ENCODE measurements at places on chromosomes 16 and 17.
A peak's percentile ranks its signal among the peaks of the same experiment; 100 is the strongest.

- DNase-seq = peak; percentile 82
Measured at GRCh38 chr17:80991645-80992076, at the start of gene CHMP6. Gene CHMP6 (plus strand): TSS chr17:80991841. CDS start chr17:80991919, 78 bp downstream.

GRCh38 chr17:49031965-49032928 is 35.1 kb downstream of the IGF2BP1 start:
- DNase-seq = peak; percentile 47

DNA sequence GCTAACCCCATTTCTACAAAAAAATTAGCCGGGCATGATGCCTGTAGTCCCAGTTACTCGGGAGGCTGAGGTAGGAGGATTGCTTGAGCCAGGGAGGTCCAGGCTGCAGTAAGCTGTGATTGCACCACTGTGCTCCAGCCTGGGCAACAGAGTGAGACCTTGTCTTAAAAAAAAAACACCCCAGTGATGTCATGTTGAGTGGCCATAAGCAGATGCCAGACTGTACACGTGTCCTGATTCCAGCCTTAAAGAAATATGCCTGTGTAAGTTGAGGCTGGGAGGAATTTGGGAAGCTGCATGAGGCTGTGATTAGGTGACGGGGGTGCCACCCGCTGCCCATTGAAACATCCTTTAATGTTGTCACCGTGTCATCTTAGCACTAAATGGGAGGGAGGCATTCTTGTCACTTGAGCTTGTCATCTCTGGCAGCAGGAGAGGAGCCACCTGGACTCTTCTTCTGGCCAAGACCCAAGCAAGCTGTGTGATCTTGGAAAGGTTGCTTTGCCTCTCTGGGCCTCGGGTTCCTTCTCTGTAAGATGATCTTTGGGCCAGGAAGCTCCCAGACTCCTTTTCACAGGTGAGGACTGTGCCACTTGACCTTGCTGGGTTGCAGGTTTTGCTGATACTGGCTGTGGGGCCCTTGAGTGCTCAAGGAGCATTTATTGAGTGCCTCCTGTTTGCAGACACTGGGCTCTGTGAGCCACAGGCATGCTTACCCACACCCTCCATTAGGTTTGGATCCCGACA is 98.3 kb upstream of the CIBAR2 start:
- no peak for DNase-seq

DNA sequence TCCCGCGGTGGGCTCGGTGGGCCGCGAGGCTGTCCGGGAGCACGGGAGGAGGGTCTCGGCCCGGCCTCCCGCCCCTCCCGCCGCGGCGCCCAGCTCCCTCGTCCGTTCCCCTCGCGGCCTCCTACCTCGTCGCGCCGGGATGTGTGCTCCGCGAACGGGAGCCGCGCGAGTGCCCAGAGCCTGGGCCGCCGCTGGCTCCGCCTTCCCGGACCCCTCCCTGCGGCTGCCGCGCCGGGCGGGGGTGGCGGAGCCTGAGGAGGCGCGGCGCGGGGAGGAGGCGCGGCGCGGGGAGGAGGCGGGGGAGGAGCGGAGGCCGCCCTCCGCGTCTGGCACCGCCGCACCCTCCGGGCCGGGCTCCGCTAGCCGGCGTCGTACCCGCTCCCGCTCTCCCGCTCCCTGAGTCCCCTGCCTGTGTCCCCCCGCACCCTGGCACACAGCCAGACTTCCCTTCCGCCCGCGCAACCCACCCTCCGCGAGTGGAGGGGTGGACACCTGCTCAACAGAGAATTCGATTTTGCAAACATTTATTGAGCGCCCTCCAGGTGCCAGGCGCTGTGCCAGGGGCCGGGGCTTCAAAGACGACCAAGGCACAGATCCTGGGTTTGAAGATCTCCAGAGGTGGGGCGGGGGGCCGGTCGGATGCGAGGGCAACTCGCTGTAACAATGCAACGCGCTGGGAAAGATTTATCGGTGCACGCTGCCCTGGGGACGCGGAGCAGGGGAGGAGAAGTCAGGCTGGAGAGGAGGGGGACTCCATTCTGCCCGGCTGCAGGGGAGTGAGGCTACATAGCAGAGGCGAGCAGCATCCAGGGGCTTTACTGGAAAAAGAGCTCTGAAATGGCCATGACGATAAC is at the start of gene MPP3:
Gene MPP3 (minus strand): TSS at position 171 of the 854 bp plus-strand sequence. CDS start 1,240 bp downstream, outside the sequence.
- peak; percentile 65 for DNase-seq

- DNase-seq = no peak
Measured at GRCh38 chr17:49659661-49660382, 18.1 kb downstream of the SPOP start.

GRCh38 chr17:10384175-10384574 is 11.4 kb upstream of the MYH13 start:
- no peak for DNase-seq

DNA sequence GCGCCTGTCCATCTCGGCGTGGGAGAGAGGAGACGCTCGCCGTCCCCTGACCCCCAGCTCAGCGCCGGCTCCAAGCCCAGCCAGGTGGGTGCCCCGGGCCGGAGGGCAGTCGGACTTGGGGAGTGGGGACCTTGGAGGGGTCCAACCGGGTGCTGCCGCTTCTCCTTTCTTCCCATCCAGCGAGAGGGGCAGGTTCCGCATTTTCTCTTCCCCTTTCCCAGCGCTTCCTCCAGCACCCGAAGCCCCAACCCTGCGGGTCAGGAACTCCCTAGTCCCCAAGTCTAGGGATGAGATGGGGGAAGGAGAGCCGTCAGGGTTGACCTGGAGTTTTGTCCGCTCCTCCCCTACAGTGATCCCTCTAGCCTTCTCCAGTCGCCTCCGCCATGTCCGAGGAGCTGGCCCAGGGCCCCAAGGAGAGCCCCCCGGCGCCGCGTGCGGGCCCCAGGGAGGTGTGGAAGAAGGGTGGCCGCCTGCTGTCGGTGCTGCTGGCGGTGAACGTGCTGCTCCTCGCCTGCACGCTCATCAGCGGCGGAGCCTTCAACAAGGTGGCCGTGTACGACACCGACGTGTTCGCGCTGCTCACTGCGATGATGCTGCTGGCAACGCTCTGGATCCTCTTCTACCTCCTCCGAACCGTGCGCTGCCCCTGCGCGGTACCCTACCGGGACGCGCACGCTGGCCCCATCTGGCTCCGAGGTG is at the start of gene OTOP2:
Gene OTOP2 (plus strand): TSS at position 24 of the 699 bp plus-strand sequence. CDS start 360 bp downstream, at position 384.
- DNase-seq = peak; percentile 24

GRCh38 chr17:80296221-80296620 is 35.6 kb downstream of the RNF213 start:
- no peak for DNase-seq

- no peak for DNase-seq
Measured at GRCh38 chr16:87201790-87202189, 115.4 kb downstream of the C16orf95 start.

DNA sequence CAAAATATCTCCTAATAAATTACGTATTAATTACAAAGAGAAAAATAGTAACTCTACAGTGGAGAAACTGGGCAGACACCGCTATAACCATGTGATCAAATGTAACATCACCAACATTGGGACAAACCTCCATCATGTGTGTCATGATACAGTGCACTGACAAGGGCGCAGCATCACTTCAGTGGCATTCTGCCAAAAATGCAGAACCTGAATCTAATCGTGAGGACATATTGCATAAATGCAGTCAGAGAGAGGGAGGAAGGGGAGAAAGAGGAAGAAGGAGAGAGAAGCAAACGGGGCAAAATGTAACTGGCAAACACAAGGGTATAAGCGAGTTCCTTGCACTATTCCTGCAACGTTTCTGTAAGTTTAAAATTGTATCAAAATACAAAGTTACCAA is 74.2 kb upstream of the MARCHF10 start:
- no peak for DNase-seq

Measured in stimulated activated CD4-positive, alpha-beta T cell treated with anti-CD3 and anti-CD28 coated beads, Interleukin-15, amount 100 ng/mL, for 24 hours (primary cell).